ENCODE measurements at places on chromosomes 3 and 15.

GRCh38 chr15:81293728-81294515, 30.0 kb downstream of the STARD5 start:
- peak; percentile 36 for DNase-seq

GRCh38 chr15:89165677-89166076, 55.7 kb downstream of the RLBP1 start:
- no peak for DNase-seq

GRCh38 chr3:12471241-12471640, 13.0 kb upstream of the TSEN2 start:
- peak; percentile 5 for DNase-seq

DNA sequence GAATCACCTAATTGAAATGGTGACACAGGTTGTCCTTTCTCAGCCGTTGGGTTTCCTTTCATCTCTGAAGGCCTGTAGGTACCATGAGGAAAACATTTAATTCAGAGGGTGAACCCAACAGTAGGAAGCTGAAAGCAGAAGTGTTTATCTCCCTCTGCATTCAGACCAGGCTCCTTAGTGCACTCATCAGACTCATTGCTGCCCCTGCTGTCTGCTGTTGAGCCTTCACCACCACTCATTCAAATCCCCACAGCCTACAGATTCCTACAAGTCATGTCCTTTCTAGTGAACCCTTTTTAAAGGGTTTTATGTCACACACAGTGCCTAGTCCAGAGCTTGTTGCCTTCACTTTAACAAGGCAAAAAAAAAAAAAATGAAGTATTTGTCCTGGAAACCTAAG, 13.4 kb downstream of the WDR48 start:
- DNase-seq: no peak

DNA sequence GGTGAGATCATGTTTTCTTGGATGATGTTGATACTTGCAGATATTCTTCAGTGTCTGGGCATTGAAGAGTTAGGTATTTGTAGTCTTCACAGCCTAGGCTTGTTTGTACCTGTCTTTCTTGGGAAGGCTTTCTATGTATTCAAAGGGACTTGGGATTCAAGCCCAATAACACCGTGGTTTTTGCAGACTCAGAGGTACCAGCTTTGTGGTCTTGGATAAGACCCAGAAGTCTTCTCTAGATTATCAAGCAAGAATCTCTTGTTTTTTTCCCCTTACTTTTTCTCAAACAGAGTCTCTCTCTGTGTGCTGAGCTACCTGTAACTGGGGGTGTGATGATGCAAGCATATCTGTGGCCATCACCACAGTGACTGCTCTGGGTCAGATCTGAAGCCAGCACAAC, 42.7 kb upstream of the CCK start:
- no peak for DNase-seq

DNA sequence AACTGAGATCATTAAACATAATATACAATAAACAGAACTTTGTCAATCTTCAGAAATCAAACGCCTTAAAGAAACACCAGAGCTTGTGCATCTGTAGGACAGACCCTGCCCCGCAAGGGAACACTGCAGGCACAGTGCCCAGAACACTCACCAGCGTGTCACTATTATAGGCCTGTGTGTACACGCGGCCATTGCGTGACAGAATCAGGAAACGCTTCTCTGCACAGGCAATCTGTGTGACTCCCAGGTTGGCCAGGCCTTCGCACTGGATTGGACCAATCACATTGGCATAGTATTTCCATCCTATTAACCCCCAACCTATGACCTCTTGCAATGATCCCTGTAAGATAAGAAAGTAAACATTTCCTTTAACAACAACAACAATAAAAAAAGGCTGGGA, 52.9 kb downstream of the HERC2 start:
- DNase-seq: no peak

GRCh38 chr3:157104928-157105652, 54.9 kb downstream of the CCNL1 start:
- peak; percentile 98 for DNase-seq

GRCh38 chr3:36792342-36792741, 28.0 kb upstream of the DCLK3 start:
- peak; percentile 44 for DNase-seq

GRCh38 chr15:83205725-83206324, 1.8 kb downstream of the HDGFL3 start:
- peak; percentile 64 for DNase-seq

GRCh38 chr3:152961323-152961722, 126.4 kb downstream of the P2RY1 start:
- peak; percentile 67 for DNase-seq

DNA sequence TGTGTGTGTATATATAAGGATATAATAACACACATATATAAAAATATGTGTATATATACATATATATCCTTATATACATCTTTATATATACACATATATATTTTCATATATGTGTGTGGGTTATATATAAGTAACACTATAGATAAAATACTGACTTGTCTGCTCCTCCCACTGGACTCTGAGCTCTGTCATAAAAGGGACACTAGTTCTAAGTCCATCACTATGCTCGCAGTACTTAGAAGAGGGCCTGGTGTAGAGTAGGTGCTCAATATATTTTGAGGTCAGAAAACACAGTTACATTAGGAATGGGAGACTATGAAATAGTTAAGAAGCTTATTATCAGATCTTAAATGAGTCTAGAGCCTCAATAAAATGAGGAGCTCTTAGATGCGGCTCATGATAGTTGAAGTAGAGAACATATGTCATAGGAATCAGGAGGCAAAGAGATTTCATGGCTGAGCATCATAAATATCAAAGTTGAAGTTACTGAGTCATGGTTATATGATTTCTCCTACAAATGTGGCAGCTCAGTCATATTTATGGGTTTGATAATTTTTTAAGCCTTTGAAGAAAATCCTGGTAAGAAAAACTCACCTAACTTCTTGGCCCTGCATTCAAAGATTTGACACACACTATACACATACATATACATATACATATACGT, 371.2 kb upstream of the THBS1 start:
- DNase-seq: no peak

DNA sequence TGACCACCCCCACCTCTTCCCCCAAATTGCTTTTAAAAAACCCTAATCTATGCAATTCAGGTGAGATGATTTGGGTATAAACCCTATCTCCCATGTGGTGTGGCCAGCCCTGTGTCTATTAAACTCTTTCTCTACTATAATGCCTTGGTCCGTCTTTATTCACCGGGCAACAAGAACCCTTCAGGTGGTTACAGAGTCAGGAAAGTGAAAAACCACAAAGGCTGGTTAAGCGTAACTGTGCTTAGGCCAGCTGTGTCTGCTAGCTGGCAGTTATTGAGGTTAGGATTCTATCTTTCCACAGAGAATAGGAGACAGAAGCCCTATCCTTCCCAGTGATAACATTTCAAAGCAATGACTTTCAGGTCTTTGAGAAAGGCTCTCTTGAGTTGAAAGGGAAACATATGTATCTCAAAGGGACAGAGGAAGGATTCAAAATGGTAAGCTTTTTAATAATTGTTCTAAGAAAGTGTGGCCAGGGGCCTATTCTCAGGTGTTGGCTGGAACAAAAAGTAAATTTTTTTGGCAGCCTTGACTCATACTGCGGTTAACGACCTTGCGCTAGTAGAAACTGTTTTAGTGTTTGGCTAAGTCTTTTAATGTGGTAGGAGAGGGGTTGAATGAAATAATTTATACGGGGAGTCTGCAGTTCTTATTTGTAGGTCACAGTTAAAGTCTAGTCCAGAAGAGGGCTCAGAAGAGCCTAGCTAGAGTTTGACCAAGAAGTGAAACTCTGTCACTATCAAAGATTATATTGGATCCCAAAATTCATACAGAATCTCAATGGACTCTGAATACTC, 89.0 kb downstream of the NPAP1 start:
- DNase-seq: no peak

- no peak for DNase-seq
Measured at GRCh38 chr3:108293858-108294257, 2.5 kb upstream of the HHLA2 start.

DNA sequence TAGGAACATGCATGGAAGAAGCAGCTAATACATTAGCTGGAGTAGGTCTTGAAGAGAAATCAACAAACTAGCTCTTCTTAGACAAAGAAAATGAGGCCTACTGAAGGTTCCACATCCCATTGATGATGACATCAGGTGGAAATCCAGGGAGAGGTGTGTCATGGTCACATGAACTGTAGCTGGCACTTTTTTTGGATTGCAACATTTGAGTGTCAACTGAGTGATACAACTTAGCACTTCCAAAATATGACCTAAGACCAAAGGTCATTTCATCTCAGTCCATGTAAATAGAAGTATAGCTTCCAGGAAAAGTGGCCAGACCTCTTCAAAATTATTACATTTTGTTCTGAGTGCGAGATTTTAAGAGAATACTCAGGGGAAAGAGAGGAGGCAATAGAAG, 117.2 kb upstream of the MEIS2 start:
- DNase-seq: no peak

- no peak for DNase-seq
Measured at GRCh38 chr15:24857763-24858162, 97.0 kb upstream of the SNRPN start.

- no peak for DNase-seq
Measured at GRCh38 chr15:23565395-23566070, at the start of gene MKRN3. TSS of gene MKRN3 (plus strand) at chr15:23565674. CDS start at chr15:23565783, 109 bp downstream.

GRCh38 chr3:127929818-127930413, 14.9 kb downstream of the KBTBD12 start:
- DNase-seq: peak; percentile 86

DNA sequence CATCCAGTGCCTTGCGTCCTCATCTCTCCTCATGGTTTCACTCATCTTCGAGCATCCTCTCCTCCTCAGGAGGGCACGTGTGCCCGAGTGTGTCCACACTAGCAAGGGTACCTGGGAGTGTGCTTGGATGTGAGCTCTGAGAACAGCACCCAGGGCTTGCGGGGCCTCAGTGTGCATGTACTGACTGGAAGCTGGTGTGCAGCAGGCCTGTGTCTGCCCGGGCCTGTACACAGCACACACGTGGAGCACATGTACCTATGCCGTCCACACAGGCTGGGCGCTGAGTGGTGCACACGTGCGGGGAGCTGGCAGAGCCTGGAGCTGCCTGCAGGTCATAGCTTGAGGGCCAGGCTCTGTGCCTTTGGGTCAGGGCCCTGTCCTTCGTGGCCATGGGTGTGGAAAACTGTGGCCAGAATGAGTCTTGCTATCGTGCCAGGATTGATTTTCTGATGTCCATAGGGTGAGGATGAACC, 34.9 kb downstream of the TSPAN3 start:
- DNase-seq: no peak

DNA sequence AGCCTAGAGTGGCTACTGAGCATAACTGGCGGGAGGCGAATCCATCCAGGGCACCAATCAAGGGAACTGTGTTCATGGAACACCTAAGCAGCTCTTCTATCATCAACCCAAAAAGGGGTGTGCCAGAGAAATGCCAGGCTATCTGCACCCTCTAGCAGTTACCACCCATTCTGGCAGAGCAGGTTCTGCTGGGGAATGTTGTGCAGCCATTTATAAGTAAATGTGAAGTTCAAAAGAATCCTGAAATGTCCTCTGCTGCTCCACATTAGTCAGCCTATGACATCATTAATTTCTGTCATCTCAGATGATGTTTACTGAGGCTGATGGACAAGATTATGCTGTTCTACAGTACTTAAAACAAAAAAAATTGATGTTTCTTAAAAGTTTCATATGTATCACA, 7.7 kb downstream of the SKIC8 start:
- no peak for DNase-seq

DNA sequence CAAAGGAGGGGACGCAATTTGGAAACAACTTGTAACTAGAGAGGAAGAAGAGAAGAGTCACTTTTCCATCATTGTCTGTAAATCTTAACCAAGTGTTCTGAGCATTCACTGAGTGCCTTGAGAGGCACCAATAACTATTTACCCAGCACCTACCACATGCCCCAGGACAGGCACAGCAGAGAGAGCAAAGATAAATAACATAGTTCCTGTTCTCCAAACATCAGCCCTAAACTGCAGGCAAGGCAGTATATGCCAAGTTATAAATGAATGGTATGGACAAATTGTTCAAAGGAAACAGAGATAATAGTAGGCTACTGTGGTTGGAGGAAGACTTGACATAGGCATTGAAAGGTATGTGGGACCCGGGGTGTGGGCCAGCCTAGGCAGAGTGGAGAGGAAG, 45.6 kb downstream of the ITGB5 start:
- DNase-seq: no peak

- DNase-seq: no peak
Measured at GRCh38 chr3:1616744-1617143, 481.9 kb upstream of the CNTN4 start.

DNA sequence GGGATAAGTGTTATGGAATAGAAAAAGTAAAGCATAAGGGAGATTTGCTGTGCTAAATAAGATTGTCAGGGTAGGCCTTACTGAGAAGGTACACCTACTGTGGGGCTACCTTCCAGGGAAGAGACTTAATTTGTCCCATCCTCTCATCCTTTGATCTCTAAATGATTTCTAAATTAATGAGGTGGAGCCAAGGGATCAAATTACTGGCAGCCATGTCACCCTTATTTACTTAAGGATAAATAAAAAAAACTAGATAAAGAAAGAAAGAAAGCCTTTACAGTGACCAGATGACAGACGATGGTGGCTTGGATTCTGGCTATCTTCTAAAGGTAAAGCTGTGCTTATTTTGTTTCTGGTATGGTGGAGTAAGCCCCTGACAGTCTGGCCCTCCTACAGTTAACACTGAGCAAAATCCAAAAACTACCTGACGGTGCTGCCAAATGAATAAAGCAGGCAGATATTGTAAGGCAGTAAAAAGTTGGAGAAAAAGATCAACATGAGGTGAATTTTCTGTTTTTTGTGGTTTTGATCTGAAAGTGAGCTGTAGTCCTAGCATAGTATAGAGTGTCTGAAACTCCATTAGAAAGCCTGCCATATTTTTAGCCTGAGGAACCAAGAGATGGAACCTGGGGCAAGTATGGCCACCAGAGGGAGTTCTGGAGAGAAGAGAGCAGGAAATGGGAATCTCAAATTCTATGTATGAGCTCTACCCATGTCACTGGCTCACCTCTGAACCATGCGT, 285.1 kb upstream of the MANF start:
- peak; percentile 59 for DNase-seq

DNA sequence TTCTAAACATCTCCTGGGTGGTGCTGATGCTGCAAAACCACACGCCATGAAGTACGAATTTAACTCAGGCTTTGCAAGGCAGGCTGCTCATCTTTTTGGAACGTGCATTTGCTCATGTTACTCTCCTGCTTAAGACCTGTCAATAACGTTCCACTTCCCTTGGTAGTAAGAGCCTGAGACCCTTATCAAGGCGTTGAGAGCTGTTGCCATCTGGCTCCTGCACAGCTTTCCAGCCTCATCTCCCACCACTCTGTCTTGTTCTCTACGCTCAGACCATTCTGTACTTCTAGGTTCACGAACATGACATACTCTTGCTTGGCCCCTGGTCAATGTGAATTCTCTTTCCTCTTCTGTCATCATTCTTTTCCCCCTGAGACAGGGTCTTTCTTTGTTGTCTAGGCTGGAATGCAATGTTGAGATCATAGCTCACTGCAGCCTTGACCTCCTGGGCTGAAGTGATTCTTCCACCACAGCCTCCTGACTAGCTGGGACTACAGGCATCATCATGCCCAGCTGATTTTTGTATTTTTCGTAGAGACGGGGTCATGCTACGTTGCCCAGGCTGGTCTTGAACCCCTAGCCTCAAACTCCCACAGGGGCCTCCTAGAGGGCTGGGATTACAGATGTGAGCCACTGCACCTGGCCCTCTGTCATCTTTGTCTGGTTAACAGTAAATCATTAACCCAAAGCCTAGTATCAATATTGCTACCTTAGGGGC, 202.8 kb downstream of the CADPS start:
- no peak for DNase-seq

GRCh38 chr3:85780806-85781205, 822.0 kb downstream of the CADM2 start:
- no peak for DNase-seq
